ENCODE measurements at places on chromosomes 7 and 10.

GRCh38 chr7:87874066-87874465 lies 2.1 kb downstream of the SLC25A40 start:
- no peak for DNase-seq

- no peak for DNase-seq
These were observed 39.4 kb downstream of the CCNJ start for GRCh38 chr10:96082748-96083147.

- no peak for DNase-seq
These were observed 78.1 kb downstream of the ARL4A start for GRCh38 chr7:12765431-12766100.

- no peak for DNase-seq
These were observed 139.0 kb downstream of the LRRN3 start for GRCh38 chr7:111229916-111230315.

DNA sequence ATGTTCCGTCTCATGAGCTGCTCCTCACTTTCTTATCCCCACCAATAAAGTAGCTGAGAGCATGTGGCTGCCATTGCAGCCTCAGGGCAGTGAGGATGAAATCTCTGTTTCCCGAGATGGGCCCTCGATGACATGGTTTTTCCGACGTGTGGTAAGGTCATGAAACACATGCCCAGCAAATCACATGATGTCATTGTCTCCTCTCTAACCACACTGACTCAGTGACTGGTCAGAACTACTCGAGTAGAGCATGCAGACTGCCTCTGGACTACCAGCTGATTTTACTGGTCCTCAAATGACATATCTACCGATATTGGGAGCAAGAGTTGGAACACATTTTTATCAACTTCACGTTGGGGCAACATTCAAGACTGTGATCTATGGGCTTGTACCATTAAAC lies 786.1 kb downstream of the CNTNAP2 start:
- DNase-seq = no peak

DNA sequence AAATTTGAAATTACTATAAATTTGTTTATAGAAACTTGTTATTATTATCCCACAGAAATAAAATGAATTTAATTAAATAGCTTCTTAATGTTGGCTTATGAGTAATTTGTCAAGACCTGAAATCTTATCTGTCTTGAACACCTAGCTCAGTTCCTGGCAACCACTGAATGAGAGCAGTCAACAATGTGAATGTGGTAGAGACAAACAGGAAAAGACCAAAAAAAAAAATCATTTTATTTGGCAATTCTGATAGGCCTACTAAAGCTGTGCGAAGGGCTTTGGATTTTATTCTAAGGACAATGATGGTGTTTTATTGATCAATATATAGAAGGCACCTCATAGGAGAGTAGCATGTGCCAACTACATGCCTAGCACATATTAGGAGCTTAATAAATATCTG lies 127.8 kb upstream of the RSU1 start:
- no peak for DNase-seq

- no peak for DNase-seq
These were observed 46.6 kb upstream of the MKX start for GRCh38 chr10:27792216-27792615.

DNA sequence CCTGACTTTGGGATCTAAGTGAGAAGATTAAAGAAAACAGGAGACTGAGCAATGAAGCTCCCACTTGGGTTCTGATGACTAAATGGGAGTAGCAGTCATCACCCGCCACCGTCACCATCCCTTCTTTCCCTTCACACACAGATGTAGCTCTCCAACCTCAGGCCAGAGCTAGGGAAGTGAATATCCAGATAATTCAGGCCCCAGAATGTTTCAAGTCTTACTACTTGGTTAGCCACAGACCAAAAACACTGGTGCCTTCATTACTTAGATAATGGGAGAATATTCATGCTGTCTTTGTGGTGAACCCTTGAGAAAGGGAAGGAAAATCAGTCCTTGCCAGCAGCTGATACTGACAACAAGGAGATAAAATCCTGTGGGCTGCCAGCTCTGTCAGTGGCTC lies 100.7 kb downstream of the OSBPL3 start:
- DNase-seq = no peak
